Adrenal gland (tissue), 19 donors: ENCODE measurements at places on chromosomes 3 and 15.

DNA sequence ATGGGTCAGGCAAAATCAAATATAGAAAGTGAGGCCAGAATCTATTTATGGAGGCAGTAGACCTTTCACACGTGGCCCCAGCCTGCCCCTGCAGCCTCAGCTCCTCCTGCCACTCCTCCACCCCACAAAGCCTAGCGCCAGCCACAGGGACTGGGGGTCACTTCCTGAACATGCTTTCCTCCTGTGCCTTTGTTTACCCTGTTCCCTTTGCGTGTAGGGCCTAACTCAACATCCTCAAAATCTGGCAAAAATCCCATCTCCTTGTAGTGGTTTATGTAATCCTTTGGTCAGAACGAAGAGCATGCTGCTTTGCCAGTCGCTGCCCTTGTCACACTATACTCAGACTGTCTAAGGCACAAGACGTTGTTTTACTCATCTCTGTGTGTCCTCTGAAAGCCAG, 39.6 kb downstream of the KBTBD12 start:
- H3K27me3 ChIP-seq, result no peaks in the 10 kb centered on the region
- no peaks in the 10 kb centered on the region for H3K4me1 ChIP-seq
- no peak overlapping the region for H3K4me3 ChIP-seq
- no peak for DNase-seq

DNA sequence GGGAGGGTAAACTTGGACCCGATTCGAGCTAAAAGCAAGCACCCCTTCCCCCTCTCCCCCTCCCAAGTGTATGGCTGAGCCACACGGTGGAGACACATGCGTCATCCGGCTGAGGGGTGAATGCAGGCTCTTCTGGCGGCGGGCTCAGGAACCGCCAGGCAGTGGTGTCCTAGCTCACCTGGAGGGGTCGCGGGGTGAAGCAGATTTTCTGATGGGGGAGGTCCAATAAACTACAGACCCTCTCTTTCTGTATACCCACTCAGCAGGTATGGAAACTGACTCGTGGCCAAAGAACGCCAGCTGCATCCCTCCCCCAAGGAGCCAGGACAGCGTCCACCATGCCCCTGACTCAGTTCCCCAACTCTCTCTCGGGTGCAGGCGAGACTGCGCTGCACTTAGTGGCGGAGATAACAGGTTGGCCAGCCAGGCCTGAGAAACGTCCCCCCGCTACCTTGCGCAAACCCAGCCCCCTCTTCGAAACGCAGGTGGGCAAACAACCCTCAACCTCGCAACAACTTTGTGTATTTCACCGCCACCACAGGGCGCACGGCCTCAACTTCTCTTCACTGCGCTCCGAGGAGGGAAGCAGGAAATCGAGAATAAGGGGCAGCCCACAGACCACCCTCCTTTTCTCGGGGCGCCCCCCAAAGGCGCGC, 1.3 kb downstream of the MAGI1 start:
- peaks cover 19% of the 10 kb centered on the region for H3K4me1 ChIP-seq
- no peaks in the 10 kb centered on the region for H3K27me3 ChIP-seq
- peak overlapping the region; percentile 89 for H3K27ac ChIP-seq
- H3K4me3 ChIP-seq, result no peak overlapping the region
- peak; percentile 52 for DNase-seq
- no peaks in the 10 kb centered on the region for H3K36me3 ChIP-seq

DNA sequence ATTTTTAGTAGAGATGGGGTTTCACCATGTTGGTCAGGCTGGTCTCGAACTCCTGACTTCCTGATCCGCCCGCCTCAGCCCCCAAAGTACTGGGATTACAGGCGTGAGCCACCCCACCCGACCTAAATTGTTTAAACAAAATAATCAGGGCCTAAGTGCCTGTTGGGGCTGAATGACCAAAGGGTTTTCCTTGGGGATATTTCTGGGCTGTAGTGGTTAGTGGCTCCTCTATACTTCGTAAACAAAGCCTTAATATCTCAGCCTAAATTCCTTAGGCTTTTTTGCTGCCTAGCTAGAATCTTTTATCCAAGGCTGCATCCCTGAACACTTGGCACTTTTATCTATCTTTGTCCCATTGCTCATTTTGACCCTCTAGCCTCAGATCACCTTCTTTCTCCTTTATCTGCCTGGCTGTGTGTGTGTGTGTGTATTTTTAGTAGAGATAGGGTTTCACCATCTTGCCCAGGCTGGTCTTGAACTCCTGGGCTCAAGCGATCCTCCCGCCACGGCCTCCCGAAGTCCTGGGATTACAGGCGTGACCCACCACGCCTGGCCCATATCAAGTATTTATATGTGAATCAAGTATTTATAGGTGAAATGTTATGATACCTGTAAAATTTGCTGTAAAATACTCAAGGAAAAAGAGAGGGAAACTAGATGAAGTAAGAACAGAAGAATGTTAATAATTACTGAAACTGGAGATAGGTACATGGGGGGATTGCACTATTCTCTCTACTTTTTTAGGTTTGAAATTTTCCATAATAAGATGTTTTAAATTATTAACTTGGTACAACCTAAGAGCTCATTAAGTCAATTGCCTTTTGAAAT, 1.8 kb downstream of the NUSAP1 start:
- H3K4me1 ChIP-seq, result peaks cover 10% of the 10 kb centered on the region
- no peaks in the 10 kb centered on the region for H3K36me3 ChIP-seq
- no peak for DNase-seq
- H3K27ac ChIP-seq, result no peak overlapping the region
- no peak overlapping the region for H3K4me3 ChIP-seq

GRCh38 chr3:194098081-194098842, 37.7 kb upstream of the HES1 start:
- no peak overlapping the region for H3K27ac ChIP-seq
- no peaks in the 10 kb centered on the region for H3K4me1 ChIP-seq
- no peak for DNase-seq
- no peaks in the 10 kb centered on the region for H3K36me3 ChIP-seq
- H3K4me3 ChIP-seq, result no peak overlapping the region

DNA sequence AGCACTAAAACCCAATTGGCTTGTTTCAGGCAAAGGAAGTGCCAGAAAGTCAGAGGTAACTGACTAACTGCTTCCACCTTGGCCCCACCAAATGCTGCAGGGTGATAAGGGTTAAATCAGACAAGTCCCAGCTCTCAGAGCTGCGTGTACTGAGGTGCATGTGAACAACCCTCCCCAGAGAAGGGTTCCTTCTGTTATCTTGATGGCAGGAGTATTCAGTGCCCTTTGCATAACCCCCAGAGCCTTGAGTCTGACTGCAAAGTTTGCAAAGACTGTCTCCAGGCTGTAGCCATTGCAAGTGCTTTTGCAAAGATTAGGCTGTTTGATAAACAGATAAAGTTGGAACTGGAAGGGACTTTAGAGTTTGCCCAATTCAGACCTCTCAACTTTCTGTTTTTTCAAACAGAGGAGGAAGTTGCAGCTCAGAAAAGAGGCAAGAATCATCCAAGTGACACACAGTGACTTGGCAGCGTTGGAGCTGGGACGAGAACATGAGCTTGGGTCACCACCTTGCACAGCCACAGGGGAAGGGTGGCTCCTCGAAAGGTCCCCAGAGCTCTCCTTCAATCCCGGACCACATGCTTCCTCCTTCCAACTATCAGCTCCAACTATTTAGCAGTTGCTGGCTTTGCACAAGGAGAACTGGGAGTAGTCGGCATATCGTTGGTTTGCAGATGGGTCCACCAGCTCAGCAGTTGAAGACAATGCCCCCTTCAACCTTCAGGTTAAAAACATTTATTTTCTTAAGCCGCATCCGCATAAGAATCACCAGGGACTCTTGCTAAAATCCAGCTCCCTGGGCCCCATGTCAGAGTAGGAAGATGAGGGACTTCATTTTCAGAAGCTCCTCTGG, 224.8 kb upstream of the HES1 start:
- H3K36me3 ChIP-seq, result no peaks in the 10 kb centered on the region
- DNase-seq, result no peak
- no peak overlapping the region for H3K27ac ChIP-seq
- H3K4me3 ChIP-seq, result no peak overlapping the region

DNA sequence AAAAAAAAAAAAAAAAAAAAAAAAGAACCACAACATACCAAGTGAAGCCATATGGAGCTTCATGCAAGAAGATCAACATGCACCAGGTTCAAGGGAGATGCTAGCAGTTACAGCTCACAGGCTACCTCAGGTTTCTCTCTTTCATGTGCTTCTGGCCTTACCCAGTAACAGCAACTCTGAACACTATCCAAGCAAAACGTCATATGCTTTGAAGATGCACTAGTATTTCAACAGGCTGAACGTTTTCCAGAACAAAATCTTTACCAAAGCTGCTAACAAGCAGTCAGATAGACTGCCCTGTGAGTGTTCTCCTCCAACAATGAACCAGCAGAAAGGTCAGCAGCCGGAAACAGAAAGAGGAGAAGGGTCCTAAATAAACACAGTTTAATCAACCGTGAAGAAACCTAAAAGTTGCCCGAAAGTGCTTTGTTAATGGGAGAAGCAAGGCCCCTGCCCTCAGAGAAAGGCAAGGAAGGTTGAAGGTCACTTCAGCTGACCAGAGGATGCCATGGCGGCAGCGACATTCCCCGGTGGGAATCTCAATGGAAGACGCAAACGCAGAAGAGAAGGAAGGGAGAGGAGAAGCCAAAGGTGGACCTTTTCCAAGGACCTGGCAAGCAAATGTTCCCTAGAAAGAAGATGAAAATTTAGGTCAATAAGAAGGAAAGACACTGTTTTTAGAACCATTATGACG, 80.1 kb downstream of the CCNL1 start:
- H3K4me1 ChIP-seq, result peaks cover 4% of the 10 kb centered on the region
- no peak overlapping the region for H3K27ac ChIP-seq
- no peaks in the 10 kb centered on the region for H3K27me3 ChIP-seq
- no peaks in the 10 kb centered on the region for H3K36me3 ChIP-seq

GRCh38 chr15:57696146-57696545, 10.4 kb upstream of the POLR2M start:
- H3K27ac ChIP-seq, result no peak overlapping the region
- no peaks in the 10 kb centered on the region for H3K36me3 ChIP-seq
- H3K27me3 ChIP-seq, result no peaks in the 10 kb centered on the region
- no peaks in the 10 kb centered on the region for H3K4me1 ChIP-seq
- no peak overlapping the region for H3K4me3 ChIP-seq
- DNase-seq, result no peak

DNA sequence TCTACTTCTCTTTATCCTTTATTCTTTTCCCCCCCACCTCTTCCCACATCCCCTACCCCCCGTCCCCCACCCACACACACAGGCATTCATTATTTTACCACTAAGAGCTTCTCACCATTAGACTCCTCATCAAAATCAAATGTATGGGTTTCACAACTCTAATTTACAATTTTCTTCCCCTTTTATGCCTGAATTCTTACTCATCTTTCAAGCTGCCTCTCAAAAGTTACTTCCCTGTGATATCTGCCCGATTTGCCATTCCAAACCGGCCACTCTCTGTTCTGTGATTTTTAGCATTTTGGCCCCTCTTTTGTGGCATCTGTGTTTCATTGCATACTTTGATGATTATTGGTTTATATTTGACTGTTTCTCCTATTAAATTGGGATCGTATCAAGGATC, 42.2 kb downstream of the SLC9A9 start:
- no peak overlapping the region for H3K27ac ChIP-seq
- no peaks in the 10 kb centered on the region for H3K36me3 ChIP-seq
- H3K4me3 ChIP-seq, result no peak overlapping the region
- no peak for DNase-seq
- no peaks in the 10 kb centered on the region for H3K27me3 ChIP-seq
- H3K4me1 ChIP-seq, result peaks cover 10% of the 10 kb centered on the region

DNA sequence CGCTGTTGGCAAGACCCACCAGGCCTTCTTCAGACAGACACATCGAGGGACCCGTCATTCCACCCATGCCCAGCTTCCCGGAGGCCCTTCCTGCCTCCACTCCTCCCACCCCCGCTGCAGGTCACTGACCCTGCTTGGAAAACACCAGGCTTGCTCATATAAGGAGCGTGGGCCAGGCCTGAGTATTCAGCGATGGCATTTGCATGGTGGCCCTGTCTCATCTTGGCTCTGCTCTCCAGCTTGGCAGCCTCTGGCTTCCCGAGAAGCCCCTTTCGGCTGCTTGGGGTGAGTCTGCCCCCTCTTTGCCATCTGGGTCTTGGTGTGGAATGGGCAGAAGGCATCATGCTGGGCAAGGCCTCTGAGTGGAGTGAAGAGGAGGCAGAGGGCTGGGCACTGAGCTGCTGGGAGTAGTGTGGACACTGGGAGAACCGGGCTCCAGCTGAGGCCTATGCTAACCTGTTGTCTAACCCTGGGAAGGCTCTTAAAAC, at the start of gene ITIH3:
ITIH3 (plus strand) TSS at position 185 of the 488 bp plus-strand sequence; CDS start at position 193, 8 bp downstream.
- no peak within 1 kb of the TSS for H3K27ac ChIP-seq
- no peaks in the 10 kb centered on the region for H3K4me1 ChIP-seq
- H3K4me3 ChIP-seq, result no peak within 1 kb of the TSS
- no peaks in the 10 kb centered on the region for H3K27me3 ChIP-seq

DNA sequence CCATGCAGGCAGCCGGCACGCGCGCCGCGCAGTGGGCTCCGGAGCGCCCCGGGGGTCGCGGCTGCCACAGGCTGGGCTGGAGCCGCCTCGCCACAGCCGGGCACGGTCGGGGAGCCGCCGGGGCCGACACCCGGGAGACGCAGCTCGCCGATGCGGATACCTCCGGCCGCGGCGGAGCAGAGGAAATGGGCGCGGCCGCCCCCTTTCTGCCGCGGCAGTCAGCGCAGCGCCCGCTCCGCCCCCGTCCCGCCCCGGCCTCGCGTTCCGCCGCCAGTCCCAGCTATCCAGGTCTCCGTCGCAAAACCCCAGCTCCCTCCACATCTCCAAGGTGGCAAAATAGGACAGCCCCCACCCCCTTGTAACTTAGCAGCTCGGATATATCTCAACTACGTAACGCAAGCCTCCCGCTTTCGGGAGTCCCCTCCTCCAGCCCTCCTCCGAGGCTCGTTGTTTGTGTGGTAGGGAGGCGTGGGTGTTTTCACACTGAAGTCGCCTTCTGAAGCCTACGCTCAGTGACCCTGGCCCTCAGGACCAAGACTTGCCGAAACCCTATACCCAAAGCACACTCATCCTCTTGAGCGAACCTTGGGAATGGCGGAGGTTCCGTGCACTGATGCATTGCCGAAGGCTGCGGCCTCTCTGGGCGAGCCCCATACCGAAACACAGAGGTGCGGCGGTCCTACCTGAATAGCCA, at the start of gene SH3BP5:
SH3BP5 (minus strand) TSS at position 182 of the 694 bp plus-strand sequence; CDS start at position 4, 178 bp downstream.
- no peaks in the 10 kb centered on the region for H3K36me3 ChIP-seq
- peak within 1 kb of the TSS; percentile 90 for H3K4me3 ChIP-seq
- peaks cover 38% of the 10 kb centered on the region for H3K4me1 ChIP-seq
- H3K27me3 ChIP-seq, result no peaks in the 10 kb centered on the region

DNA sequence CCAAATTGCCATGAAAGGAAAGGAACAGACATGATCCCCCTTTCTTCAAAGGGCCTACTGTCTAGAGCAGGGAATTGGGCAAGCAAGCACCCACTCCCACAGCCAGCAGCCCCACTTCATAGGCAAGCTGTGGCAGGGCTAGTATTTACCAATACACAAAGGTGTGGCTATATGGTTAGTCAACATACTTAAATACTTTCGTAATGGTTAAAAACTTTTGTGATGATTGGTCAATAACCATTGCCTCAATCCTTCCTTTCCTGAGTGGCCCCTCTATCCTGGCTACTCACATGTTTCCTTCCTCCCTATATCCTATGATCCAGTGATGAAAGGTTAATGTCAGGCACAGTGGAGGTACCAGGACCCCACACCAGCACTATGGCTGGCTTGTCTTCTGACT, 30.1 kb upstream of the ARL8B start:
- no peak for DNase-seq
- no peaks in the 10 kb centered on the region for H3K27me3 ChIP-seq
- no peak overlapping the region for H3K4me3 ChIP-seq
- H3K27ac ChIP-seq, result no peak overlapping the region
- H3K36me3 ChIP-seq, result no peaks in the 10 kb centered on the region

GRCh38 chr3:65945480-65945879, 93.2 kb downstream of the MAGI1 start:
- no peaks in the 10 kb centered on the region for H3K4me1 ChIP-seq
- H3K27me3 ChIP-seq, result no peaks in the 10 kb centered on the region
- no peak overlapping the region for H3K27ac ChIP-seq
- no peaks in the 10 kb centered on the region for H3K36me3 ChIP-seq

GRCh38 chr3:177382944-177383343, 185.7 kb upstream of the TBL1XR1 start:
- no peak for DNase-seq
- H3K36me3 ChIP-seq, result no peaks in the 10 kb centered on the region
- H3K27me3 ChIP-seq, result no peaks in the 10 kb centered on the region
